ENCODE measurements at places on chromosomes 1 and 21.

DNA sequence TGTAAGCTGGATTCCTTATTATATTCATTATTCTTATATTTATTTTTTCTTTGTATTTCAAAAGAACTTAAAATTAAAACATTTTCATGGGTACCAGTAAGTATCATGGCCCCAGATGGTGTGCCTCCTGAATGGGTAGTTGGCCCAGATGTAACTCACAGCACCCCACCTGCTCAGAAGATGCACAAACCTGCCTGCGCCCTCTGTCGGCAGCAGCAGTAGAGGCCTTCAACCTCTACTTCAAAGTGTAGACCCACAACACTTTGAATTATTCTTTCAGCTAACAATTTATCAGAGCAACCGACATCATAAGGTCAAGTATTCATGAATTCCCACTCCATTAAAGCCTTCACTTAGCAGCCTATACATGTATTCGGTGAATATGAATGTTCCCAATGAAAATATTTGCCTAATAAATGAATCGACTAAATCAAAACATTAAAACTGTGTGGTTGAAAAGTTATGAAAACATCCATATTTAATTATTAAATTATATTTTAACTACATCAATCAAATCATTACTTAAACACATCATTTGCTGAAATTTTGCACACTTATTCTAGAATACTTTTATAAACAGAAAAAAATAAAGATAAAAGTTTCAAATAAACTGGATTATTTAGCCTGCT, 25.4 kb downstream of the PIGM start:
- peak; percentile 68 for DNase-seq

DNA sequence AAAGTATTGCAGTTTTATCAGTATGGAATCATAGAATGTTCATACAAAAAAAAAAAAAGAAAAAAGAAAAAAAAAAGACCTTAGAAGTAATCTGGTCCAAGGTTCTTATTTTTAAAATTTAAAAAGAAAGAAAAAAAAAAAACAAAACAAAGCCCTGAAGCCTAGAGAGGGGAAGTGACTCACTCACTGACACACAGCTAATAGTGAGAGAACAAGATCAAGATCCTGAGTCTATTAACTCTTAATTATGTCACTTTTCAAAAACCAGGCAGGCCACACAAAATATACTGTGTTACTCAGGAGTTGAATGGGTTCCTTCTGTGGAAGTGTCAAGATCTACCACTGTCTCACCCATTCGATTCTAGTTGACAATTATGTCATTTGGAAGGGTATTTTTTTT, 433.9 kb upstream of the DAB1 start:
- DNase-seq: no peak

- no peak for DNase-seq
Measured at GRCh38 chr1:18670121-18670867, 39.6 kb downstream of the PAX7 start.

DNA sequence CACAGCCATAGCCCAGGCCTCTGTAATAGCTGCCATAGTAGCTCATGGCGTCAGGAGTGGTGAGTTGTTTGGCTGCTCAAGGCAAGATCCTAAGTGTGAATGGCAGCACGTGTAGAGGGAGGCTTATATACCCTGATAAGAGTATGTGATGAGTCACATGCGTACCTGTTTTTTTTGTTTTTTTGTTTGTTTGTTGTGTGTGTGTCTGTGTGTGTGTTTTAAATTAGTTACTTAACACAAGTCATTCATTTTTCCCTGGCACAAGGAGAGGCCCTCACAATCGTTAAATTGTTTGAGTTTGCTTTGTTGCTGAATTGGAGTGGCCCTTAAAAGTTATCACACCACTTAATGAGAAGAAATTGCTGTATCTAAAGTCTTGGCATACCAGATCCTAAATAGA, at the start of gene KRTAP19-4:
TSS of gene KRTAP19-4 (minus strand) at position 101 of the 400 bp plus-strand sequence. CDS start at position 46, 55 bp downstream.
- no peak for DNase-seq

GRCh38 chr1:154579374-154579773, 11.8 kb downstream of the CHRNB2 start:
- no peak for DNase-seq

DNA sequence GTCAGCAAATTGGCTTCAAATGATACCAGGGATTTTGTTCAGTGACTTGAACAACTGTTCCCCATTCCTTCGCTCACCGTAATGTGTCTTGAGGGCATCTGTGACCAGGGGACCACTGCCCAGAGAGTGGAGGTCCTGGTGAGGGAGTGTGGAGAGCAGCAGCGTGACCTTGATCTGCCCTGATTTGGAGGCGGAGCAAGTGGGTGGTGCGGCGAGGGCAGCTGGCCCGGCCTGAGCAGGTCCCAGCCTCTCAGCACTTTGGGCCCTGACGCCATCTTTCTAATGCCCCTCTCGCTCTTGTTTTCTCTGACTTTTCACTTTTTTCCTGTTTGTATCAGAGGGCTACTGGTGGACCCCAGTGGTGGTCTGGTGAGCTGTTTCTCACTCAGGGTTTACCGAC, 31.1 kb downstream of the DIP2A start:
- DNase-seq: no peak

DNA sequence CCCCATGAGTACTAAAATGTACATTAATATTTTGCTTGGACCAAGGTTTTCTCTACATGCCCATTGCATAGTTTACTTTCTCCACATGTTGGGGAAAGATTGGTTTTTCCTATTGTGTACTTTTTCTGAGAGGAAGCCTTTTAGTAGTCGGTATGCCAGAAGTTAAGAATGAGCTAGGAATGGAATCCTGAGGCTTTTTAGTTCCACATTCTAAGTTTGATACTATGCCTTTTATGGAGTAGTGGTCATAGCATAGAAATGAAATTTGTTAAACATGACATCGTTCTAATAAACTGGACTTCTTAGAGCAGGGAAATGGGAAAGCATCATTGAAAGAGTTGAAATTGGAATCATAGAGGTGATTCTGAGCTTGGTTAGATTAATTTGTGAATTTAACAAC, 64.3 kb downstream of the BCL9 start:
- no peak for DNase-seq

DNA sequence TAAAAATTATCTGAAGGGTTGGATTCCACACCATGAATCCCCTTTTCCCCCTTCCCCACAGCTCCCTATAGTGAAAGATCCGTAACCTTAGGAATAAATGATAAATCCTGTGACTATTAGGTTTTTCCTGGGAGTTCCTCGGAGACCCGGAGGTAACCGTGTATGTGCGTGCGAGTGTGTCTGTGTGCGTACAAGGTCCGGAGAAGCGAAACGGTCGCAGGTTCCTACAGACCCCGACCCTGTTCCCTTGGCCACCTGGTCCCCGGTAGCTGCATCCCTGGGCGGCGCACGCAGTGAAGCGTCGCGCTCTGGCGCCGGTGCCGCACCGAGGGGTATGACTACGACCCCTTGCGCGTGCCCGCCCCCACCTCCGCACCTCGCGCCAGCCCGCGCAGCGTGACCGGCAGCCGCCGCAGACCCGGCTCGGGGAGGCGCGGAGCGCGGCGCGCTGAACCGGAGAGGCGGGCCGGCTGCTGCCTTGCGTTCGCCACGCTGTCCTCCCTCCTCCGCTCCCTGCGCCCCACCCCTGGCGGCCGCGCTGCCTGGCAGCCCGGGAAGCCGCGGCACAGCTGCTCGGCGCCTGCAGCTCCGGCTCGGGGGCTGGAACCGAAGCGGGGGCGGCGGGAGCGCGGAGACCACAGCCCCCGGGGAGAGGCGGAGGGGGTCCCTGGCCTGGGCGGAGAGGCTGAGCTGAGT, at the start of gene AK5:
TSS of gene AK5 (plus strand) at position 529 of the 696 bp plus-strand sequence. CDS start 295 bp downstream, outside the sequence.
- peak; percentile 39 for DNase-seq

DNA sequence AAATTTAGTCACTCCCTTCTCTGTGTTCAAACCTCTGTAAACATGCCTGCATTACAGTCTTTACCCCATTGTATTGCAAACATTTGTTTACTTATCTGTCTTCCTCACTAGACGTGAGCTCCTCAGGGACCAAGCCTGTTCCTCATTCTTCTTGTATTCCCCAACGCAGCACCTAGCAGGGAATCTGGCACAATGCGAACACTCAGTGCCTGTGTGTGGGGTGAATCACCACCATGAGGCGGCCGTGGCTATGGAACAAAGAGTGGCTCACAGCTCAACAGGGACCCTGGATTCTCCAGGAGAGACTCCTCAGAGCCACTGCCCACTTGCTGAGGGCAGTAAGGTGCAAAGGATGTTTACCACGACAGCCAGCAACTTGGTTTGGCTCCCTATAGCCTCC, 95.9 kb downstream of the DDX20 start:
- no peak for DNase-seq

- DNase-seq: no peak
Measured at GRCh38 chr1:230105245-230105753, 38.3 kb downstream of the GALNT2 start.

DNA sequence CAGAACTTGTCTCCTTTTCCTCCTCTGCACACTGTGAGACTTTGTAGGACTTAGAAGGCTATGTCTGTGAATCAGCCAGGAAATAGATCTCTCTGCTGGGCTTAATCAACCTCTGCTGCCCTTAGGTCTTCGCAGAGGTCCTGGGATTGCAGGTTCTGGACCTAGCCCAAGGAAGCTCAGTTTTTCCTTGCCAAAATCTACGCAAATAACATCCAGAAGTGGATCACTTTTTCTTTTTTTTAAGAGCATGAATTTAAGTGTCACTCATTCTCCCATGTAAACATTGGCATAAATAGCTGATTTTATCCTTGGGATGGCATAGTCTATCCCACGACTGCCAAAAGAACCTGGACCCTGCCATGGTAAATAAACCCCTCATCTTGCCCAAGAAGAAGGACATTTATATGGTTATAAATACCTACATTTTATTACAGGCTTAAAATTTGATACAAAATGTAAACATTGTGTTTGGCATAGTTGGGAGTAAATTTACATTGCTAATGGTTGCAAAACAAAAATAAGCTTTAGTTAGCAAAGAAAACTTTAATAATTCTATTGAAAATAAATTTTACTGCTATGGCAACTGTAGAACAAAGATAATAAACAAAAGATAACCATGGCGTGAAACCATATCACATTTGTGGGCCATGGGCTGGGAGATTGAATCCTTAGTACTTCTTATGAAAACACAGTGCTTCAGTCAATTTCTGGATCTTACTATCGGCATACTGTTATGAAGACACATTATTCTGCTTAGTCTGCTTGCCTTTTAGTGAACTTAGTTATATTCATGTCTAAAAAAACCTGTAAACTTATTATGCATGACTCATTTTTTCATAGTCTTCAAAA, 24.5 kb upstream of the DISC1 start:
- no peak for DNase-seq

DNA sequence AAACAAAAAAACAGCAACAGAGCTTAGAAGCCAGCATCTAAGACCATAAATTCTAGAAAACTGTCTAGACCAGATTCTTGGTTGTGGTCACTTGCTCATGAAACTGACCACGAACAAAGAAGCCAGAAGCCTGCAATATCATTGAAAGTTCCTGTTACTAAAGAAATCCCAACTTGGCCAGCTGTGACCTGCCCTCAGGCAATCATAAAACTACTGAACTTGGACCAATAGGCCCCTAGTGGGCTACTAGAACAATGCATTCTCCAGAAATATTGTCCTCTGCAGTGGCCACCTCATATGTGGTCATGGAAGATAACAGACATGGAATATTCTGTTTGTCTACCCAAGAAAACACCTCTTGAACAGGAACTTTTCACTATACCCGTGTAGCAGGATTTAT, 87.7 kb downstream of the SPATA17 start:
- DNase-seq: no peak
